ENCODE measurements at places on chromosomes 5 and 9. TPM values are rescaled to one million over a fixed set of nuclear protein-coding genes. Genes with fewer than 3 reads are reported as not detected.

YIPF5 gene
- total RNA-seq: 146 TPM

DBN1 gene
- total RNA-seq: 152 TPM

PCDHGA2 gene
- total RNA-seq: 4.2 TPM

LHX6 gene
- not detected for total RNA-seq

EFNA5 gene
- 11.7 TPM for total RNA-seq

SLCO6A1 gene
- not detected for total RNA-seq

TMEFF1 gene
- total RNA-seq: 9.1 TPM

PTGS1 gene
- 14.2 TPM for total RNA-seq

SLC45A2 gene
- not detected for total RNA-seq

ELOVL7 gene
- total RNA-seq: 0.49 TPM

ACOT12 gene
- not detected for total RNA-seq

PPP2R2B gene
- total RNA-seq: not detected

ECM2 gene
- total RNA-seq: 38.5 TPM

DNLZ gene
- total RNA-seq: 6.0 TPM

LCN10 gene
- total RNA-seq: not detected

All from hair follicle dermal papilla cell (primary cell).